ENCODE measurements at places on chromosomes 3 and 15.

DNA sequence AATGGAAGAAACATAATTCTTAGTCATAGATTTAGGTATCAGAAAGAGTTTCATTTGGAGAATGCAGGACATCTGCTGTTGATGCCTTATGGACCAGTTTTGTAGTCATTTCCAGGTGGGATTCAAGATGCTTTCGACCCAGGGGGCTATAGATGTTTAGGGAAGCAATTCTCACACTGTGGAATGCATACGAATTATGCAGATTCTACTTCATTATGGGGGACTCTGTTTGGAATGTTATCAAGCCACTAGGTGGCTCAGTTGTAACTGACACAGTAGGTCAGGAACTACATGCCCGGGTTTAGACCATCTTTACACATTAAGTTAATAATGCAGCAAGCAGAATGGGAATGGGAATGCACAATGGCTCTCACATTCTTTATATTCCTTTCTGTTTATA lies 1359.8 kb downstream of the ZPLD1 start:
- no peak for DNase-seq

- DNase-seq = no peak
Observed at GRCh38 chr3:10311710-10312109, 9.2 kb downstream of the SEC13 start.

DNA sequence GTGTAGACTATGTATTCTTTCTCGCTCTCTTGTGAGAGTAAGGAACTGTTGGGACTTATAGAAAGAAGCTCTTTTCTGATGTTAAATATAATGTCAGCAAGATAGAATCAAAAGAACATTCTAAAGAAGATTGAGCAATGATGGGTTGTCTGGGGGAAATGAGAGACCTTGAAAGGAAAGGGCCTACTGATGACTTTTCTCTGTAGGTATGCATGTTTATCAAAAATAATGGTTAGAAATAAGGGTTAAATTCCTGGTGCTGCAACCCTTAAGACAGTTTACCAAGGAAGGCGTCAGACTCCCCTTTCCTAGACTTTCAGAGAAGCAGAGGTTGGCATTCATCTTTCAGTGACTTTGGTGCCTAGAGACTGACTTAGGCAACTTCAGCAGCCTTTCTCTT lies 69.8 kb downstream of the GHSR start:
- no peak for DNase-seq

DNA sequence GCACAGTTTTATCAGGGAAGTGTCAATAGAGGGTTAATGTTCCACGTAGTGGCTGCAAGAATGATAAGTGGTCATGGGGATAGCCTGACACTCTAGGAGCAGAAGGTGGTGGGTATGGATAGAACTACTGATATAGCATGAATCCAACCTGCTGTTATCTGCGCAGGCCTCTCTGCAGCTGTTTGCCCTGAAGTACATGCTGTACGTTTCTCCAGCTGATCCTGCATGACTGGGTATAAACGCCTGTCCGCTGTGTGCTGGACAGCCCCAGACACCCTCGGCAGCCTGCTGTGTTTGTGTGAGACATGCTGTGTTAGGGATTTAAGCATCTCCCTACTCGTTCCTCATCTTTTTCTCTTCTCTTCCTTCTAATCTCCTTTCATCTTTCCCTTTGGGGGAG lies 87.1 kb downstream of the LPP start:
- peak; percentile 55 for DNase-seq

DNA sequence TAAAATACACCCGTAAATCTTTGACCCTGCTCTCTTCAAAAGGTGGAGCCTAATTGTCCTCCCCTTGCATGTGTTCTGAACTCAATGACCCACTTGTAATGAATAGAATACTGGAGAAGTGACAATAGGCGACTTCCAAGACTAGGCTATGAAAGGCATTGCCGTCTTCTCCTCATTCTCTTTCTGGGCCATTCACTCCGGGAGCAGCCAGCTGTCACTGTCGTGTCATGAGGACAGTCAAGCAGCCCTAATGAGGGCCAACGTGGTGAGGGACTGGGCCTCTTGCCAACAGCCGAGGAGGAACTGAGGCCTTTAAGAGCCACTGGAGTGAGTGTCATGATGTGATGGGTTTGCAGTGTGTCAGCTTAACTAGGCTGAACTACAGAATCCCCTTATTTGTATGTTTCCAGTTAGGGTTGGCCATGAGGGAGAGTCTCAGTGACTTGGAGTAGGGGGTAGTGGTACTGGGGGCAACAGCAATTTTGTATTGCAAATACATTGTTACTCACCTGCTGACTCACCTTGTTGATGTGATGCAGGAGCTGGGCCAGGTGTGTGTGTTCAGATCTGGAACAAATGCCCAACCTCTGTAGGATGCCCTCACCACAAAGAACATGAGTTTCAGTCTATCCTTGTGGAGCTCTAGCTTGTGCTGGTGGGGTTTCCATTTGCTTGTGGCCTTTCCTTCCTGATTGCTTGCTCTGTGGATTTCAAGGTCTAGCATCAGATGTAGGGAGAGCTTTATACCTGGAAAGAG lies 188.5 kb upstream of the PROK2 start:
- DNase-seq = no peak

- DNase-seq = no peak
Observed at GRCh38 chr15:41961001-41961518, 11.3 kb downstream of the EHD4 start.

DNA sequence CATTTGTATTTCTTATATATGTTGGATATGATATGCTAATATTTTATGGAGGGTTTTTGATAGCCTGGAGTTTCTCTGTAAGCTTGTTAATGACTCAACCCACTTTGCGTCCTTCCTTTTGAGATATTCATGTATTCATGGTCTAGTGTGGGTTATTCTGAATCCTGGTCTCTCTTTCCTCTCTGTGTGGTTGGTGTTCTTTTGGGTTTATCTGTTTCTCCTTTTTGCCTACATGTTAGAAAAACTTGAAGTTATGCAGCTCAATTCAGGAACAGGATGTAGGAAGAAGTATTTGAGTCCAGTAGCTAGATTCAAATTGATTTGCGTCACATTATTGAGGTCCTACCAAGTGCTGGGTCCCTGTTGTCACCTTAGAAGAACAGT lies 28.1 kb downstream of the CMTM7 start:
- no peak for DNase-seq

GRCh38 chr15:57329582-57330367 lies 46.5 kb upstream of the CGNL1 start:
- no peak for DNase-seq

DNA sequence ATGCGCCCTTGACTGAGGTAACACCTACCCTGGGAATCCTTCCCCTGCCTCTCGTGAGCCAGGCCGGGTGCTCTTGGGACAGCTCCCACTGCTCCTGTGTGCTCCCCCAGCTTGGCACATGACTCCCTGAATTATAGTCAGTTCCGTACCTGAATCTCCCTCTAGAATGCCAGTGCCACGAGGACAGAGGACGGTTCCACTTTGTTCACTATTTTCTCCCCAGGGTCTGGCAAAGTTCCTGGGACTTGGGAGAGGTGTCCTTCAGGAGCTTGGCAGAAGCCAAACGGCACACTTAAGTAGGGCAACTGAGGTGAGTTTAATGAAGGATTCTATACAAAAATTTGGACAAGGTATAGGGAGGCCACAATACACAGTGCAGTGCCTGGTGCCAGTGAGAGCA lies 9.8 kb downstream of the CCR5AS start:
- DNase-seq = no peak

DNA sequence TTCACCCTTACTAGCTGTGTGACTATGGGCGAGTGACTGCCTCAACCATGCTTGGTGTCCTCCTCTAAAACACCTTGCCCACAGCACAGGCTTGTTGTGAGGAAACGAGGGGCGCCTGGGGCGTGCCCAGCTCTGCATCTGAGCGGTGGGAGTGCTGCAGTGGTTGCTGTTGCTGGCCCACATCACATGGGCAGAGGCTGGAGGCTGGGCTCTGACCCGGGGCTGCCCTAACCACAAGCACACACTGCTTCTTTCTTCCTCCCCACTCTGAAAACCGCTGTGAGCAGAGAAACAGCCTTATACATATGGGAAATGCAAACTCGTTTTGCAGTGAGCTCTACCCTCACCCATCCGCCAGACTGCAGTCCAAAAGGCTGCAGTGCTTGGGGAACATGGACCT lies 74.8 kb upstream of the RPL32 start:
- no peak for DNase-seq

DNA sequence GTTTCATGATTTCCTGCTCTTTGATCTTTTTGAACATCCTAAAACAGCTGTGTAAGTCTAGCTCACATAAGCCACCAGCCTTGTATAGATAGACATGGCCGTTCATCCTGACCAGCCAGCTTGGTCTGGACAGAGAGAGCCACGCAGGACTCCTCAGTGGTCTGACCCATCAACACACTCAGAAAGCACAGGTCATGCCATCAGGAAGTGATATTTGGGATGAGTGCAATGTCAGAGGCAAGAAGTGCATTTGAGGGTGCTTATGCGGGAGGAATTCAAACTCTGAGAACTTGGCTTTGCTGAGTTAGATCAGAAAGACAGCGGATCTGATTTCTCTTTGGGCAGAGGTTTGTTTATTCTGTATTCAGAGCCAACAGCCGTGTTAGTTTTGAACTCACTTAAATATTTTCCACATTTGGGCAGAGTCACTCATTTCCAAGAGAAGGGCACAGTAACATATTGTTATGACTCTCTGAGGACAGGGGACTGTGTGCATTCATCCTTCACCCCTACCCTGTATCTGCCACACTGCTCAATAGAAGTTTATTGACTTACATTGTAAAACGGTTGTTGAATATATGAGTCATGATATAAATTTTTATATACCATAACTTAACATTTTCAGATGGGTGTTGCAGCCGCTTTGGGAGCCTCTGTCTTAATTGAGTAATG lies 225.3 kb upstream of the LYSMD4 start:
- DNase-seq = no peak

DNA sequence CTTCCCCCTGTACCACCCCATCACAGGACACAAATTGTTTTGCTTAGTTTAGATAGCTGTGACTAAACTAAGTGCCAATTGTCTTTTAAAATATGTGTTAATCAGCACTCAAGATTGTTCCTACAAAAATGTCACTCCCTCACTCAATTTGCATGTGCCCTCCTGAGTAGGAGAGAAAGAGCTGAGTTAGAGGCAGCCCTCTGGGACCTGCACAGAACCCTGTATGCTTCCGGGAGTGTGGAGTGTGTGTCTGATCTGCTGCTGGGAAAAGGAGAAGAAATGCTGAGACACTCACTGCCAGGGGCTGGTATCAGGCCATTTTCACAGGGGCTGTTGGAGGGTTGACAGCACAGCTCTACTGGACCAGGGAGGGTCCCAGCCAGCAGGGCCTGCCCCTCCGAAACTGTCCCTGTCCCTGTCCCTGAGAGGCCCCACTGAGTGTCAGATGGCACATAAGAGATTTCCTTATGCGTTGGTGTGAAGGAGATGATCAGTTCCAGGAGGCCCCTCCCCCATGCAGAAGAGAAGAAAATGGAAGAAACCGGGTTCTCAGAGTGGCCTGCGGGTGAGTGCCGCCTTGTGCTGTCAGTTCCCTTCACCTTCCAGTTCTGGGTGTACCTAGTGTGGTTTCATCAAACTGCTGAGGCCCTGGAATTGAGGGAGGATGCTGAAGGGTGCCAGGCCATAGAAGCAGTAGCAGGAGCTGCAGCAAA lies 3.9 kb upstream of the B3GNT5 start:
- DNase-seq = no peak

DNA sequence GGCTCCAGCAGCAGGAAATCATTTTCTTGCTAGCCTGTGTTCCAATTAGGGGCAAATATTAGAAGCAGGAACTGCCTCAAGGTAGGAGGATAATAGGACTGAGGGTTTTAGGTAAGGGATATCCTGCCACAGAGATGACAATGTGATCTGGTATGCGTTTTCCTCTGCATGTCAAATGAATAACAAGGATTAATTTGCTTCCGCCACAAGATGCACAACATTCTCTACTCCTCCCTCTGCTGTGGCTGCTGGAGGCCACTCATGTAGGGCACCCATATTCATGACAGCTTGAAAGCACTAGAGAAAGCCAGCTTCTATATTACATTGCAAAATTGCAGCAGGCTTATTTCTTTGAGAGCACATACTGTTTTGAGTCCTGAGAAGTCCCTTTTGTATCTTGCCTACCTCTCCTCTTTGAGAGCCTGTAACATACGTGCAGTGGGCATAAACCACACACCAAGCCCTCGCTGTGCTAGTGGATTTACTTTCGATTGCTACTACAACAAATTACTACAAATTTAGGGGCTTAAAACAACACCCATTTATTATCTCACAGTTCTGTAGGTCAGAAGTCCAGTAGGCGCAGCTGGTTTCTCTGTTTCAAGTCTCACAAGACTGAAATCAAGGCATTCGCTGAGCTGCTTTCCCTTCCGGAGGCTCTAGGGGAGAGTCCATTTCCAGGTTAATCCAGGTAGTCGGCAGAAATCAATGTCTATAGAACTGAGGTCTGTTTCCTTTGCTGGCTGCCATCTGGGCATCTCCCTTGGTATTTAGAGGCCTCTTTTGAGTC lies 5.9 kb upstream of the CD47 start:
- DNase-seq = no peak

GRCh38 chr3:123869165-123869564 lies 15.0 kb downstream of the MYLK start:
- DNase-seq = no peak

GRCh38 chr3:78660957-78661356 lies 1106.8 kb downstream of the ROBO1 start:
- DNase-seq = no peak

Measured in brain pericyte (primary cell).